BJ (cell line): ENCODE measurements at places on chromosomes 16 and 17.

DNA sequence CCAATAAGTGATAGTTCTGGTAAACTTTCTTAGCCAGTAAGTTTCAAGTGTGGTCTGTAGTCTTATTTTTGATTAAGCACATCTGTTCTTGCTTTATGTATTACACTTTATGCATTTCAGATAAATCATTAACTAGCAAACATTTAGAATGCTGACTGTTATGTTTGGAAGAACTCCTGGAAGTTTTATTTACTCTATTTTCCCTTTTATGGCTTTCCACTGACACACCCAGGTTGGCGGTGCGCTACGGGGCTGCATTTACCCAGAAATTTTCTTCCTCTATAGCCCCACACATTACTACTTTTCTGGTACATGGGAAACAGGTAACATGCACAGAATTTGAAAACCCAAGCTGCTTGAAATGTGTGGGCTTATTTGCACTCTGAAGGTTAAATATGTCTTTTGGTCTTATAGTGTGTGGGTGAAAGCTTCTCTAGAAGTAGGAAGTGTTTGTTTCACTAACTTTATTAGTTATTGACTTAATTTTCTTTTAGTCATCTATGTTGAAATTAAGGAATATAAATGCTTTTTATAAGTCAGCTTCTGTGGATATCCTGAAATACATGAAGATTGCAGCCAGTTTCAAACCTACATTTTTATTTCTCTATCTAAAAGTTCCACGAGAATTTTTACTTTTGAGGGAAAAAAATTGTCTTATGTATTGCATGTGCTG, 203.7 kb downstream of the PHKB start:
- DNase-seq = peak; percentile 2

DNA sequence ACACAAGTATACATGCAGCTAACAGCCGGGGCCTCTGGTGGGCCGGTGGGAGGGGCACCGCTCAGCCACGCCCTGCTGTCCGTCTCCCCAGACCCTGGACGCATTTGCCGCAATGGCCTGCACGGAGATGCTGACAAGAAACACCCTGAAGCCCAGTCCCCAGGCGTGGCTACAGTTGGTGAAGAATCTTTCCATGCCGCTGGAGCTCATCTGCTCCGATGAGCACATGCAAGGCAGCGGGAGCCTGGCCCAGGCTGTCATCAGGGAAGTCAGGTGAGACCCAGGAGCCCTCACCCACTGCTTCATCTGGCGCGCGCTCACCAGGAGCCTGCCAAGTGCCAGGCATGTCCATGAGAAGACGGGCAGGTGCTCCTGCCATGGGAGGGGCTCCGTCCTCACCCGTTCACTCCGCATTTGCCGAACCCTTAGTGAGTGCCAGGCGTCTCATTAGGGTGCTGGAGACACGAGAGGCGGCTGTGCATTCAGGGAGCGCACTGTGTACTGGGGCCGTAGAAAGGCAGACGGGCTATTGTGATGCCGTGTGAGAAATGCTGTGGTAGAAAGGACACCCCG, 51.4 kb upstream of the ENDOV start:
- DNase-seq = no peak

DNA sequence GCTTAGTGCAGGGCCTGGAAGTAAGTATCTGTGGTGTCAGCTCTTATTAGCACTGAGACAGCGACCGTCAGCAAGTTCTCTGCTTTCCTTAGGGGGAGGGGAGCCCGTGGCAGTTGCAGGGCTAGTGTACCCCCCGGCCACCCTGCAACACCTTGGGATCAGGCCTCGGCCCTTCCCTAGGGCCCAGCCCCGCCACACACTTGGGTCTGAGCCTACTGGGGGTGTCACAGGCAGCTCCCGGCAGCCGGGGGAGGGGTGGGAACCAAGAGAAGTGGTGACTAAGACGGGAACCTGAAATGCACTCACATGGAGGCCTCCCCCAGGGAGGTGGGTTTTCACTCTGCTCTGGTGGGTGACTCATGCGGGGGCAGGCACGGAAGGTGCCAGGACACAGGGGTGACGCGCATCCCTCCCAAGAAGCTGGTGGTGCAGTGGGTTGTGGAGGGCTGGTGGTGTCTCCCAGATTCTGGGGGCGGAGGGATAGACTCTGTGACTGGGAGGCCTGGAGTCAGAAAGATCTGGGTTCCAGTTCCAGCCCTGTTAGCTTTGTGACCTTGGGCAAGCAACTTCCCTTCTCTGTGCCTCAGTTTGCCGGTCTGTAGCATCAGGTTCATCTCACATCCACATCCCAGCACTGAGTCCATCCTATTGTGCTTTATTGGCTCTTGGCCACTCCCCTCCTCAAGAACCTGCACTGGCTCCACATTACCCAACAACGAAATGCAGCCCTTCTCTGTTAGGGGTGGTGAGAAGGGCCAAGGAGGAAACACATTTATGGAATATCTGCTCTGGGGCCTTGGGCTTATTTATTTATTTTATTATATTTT, 44.5 kb downstream of the LAT start:
- DNase-seq = peak; percentile 68

DNA sequence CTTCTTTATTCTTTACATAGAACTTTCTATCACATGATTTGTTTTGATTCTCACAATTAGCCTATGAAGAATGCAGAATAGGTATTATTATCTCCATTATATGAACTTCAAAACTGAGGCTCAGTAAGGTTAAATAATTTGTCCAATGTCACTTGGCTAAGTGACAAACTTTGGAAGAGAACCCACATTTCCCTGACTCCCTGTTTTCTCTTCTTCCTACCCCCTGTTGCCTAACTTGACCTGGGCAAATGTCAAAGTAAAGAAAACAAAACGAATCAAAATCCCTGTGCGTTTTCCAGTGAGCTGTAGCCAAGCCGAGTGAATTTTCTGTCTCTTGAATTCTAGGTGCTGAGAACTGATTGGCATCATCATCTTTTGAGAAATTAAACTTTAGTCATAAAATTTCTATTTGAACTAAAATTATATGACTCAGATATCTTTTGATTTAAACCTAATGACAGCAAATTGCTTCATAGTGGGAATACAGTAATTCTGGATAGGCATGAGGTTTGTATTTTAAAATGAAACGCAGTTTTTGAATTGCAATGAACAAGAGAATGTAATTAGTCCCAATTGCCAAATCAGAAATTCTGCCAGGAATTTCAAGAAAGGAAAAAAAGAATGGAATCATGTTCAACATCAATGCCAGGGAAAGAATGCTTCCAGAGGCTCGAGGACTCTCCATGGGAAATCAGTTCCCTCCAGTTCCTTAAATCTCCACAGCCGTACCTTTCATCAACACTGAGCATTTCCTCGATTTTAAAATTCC, 4.6 kb upstream of the NACA2 start:
- DNase-seq = no peak

DNA sequence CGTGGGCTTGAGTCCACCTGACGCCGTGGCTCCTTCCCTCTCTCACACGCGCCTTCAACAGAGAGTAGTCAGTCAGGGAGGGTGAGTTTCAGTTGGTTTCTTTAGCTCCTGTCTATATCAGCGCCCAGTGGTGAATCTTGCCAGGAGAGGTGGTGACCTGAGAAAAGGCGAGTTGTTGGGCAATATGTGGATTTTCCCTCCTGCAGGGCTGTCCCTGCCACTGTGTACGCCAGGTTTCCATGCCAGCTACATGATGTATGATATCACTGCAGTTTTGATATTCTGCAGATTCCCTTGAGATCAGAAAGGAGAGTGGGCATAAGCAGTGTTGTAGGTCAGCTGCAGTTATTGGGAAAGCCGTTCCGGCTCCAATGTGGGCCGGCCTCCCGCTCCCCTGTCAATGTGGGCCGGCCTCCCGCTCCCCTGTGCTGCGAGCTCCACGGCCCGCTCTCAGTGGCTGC, 31.4 kb downstream of the BANP start:
- DNase-seq = no peak

DNA sequence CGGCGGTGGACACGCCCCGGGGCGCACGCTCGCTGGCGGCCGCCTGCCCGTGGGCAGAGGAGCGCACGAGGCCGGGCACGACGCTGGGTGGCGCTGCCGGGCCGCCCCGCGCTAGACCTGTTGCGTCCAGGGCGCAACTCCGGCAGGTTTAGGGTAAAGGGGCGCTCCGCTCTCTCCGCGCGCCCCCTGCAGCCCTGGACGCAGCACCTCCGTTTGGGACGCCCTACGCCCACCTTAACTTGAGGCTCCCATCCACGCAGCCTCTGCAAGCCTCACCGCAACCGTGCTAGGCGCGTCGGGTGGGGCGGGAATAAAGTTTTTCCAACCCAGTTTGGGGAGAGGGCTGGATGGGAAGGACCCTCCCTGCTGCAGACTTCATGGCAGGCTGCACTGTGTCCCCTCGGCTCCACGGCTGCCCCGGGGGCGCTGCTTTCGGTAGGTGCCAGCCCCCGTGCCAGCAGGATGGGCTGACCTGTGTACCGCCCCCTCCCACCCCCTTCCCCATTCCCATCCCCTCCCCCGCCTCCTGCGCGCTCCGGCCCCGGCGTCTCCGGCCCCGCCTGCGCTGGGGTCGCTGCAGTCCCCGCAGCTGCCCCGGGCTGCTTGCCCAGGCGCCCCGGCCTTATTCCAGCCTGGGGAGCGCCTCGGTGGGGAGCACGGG, at the start of gene SYT17:
Gene SYT17, plus strand, starts transcription at position 531 of the 661 bp plus-strand sequence. CDS start 407 bp downstream, outside the sequence.
- DNase-seq = no peak

GRCh38 chr17:39205112-39205526, 5.0 kb downstream of the RPL19 start:
- no peak for DNase-seq
